ENCODE measurements at places on chromosomes 2 and 18.
A peak's percentile ranks its signal among the peaks of the same experiment; 100 is the strongest.

GRCh38 chr18:77250926-77251729 lies 1.5 kb downstream of the GALR1 start:
- DNase-seq, result no peak

GRCh38 chr2:213443921-213444320 lies 159.7 kb downstream of the SPAG16 start:
- no peak for DNase-seq

DNA sequence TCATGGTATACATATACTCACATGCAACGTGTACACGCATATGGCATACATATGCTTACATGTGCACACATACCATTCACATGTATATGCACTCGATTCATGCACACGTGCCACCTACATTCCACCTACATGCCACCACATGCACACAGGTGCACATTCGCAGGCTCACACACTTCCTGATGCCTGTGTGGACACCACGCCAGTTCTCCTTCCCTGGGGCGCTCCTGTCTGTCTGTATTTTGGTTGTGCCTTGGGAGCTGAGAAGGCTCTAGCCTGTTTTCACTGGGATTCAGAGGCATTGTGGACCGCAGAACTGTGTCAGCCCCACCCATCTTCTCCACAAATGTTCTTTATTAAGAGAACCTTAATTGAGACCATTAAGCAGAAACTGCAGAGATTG lies 96.6 kb upstream of the CTDP1 start:
- DNase-seq, result no peak

- DNase-seq, result no peak
These were observed 3.9 kb downstream of the MARCO start for GRCh38 chr2:118945881-118946280.

DNA sequence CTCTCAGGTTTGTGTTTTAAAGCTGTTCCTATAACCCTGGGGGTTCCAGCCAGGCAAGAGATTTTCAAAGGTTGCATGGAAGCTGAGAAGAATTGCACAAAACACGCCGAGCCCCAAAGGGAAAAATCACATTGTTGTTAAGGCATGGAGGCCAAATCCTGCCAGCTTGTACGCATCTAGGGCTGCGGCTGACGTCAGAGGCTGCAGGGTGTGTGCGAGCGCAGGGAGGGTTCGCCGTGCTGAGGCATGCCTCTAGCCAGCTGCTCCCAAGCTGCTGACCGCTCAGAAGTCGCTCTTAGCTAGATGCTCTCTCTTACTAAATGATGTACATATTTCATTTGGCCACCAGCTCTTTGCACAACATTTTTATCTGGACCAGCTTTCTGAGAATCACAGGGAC lies 191.8 kb downstream of the LPIN1 start:
- DNase-seq, result no peak

GRCh38 chr2:240202586-240202985 lies 62.1 kb upstream of the OTOS start:
- DNase-seq, result no peak

DNA sequence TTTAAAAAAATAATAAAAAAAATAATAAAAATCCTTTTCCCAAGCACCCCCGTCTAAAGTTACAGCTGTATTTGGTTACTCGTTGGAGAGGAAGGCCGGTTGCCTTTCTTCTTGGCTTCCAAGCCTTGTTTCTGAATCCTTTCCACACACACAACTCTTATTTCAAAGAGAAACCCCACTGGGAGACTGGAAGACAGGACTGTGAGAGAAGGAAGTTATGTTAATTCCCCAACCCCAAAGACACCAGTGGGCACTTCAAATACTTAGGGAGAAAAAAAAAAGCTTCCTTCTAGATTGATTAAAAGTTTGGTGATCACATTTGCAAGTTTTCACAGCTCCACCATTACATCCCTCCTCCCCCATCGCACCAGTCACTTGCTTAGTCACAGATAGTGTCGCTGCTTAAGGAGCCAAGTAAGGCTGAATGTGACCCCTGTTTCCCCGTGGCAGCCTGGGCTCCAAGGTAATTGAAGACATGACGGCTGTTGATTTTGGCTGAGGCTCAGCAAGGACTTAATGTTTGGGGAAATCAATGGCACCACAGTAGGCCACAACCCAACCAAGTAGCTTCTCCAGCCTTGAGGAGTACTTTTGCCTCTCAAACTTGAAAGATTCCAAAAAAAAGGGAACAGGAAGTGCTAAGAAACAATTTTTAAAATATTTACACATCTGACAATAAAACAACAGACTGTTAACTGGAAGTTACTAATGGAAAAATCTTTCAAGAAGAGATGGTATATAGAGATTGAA lies 40.8 kb upstream of the FRZB start:
- DNase-seq, result no peak

DNA sequence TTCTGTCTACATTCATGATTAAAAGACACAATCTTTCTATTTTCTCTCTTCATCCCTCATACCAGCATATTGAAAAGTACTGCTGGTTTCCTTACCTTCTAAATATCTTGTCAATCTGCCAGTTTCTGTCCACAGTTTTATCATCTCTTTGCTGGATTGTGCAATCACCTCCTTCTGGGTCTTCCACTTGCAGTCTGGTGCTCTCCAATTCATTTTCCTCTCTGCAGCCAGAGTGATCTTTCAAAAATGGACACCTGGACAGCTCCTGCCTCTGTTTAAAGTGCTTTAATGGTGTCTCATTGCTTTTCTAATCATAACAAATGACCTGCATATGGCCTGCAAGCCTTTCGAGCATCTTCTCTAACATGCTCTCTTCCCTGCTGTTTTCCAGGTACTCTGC lies 94.0 kb downstream of the C1QL2 start:
- DNase-seq, result no peak

DNA sequence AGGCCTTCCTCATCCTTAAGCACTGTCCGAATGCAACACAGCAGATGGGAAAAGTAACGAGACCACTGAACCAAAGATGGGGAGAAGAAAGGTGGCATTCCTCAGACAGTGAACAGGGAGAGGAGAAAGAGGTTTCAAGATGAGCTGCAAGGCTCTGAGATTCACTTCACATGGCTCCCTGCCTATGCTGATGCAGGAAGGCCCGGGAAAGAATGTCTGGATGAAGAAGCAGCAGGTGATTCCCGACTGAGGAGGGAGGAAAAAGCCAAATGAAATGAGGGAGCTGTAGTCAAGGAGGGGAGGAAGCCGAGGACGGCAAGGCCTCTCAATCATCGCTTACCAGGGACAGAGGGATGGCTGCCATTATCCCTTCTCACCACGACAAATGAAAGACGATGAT lies 98.5 kb upstream of the BOD1L2 start:
- no peak for DNase-seq

- DNase-seq, result no peak
These were observed 58.5 kb downstream of the PTRHD1 start for GRCh38 chr2:24734741-24735140.

GRCh38 chr2:212911011-212911410 lies 240.4 kb downstream of the IKZF2 start:
- no peak for DNase-seq

DNA sequence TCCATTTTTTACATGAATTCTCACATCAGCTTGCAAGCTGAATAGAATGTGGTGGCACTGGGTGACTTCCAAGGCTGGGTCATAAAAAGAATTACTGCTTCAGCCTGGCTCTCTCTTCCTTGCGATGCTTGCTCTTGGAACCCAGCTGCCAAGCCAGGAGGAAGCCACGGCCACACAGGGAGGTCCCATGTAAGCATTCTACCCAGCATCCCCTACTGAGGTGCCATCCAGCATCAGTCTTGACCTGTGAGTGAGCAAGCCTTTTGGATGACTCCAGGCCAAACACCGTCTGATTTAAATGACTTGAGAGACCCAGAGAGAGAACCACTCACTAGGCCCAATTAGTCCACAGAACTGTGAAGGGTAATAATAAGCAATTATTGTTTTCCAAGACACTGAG lies 750.3 kb upstream of the RAB6C start:
- DNase-seq, result no peak

GRCh38 chr2:178238154-178238521 lies 43.8 kb downstream of the OSBPL6 start:
- DNase-seq, result no peak

DNA sequence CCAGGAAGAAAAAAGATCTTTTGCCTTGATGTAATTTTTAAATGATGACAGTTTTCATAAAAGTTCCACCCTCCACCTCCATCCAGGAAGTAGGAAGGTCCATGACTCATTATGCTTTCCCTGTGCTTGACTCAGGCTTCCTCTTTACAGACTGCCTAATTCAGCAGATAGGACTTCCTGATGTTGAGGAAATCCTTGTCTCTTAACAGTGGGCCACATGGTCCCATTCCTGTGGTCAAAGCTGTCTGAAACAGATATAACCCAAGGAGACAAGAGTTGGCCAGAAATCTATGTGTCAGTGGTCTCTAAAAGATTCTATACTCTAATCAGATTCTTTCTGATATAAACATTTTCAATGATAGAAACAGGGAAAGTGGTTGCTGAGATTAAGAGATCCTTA lies 119.1 kb downstream of the BAZ2B start:
- DNase-seq, result no peak

GRCh38 chr2:3007135-3007534 lies 370.5 kb downstream of the EIPR1 start:
- no peak for DNase-seq

GRCh38 chr2:240121190-240121589 lies 14.9 kb downstream of the COPS9 start:
- DNase-seq, result no peak

DNA sequence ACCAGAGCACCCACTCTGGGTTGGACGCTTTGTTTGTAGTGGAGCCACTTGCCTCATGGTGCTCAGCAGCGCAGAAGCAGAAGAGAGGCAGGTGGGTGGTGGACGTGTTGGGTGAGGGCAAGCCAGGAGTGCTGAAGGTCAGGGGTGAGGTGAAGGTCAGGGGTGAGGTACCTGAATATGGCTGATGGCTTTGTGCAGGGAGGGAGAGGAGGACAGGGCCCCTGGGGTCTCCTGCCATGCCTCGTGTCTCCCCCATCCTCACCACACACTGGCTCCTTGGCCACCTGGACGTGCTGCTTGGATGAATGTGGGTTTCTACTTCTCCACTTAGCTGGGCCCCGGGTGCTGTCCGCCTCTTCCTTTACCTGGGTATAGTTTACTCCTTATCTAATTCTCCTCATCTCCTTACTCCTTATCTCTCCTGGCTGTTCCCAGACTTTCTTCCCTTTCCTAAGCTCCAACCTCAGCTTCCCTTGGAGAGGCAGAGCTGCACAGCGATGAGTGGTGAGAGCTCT lies 68.1 kb downstream of the DYSF start:
- no peak for DNase-seq

GRCh38 chr2:101516823-101517690 lies 42.1 kb upstream of the RFX8 start:
- DNase-seq, result no peak

DNA sequence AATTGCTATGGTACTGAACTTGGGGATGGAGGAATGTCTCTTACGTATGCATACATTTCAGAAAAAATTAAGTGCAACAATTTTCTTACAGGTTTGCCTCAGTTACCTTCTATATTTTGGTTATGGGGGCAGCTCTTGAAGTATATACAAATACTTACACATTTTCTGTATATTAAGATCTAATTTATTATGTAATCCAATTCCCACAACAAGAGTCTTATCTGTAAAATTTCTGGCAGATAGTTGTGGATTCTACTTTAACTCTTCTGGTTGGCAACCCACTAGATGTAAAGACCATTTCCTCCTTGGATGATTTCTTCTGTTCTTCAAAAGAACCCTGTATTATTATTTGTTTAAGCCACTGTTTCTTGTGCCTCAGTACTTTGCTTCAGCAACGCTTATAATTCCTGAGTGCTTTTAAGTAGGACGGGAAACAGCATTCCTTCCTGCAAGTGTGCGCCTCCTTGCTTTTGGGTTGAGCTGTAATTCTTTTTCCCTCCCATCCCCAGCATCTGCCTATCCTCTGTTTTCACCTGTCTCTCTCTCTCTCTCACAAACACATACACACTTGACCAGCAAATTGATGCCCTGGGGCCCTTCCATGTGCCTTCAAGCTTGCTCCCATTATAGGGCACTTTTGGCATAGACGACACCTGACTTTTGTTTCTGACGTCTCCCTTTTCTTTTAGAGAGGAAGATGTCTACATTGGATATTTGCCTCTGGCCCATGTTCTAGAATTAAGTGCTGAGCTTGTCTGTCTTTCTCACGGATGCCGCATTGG lies 61.4 kb downstream of the ACSL3 start:
- no peak for DNase-seq

DNA sequence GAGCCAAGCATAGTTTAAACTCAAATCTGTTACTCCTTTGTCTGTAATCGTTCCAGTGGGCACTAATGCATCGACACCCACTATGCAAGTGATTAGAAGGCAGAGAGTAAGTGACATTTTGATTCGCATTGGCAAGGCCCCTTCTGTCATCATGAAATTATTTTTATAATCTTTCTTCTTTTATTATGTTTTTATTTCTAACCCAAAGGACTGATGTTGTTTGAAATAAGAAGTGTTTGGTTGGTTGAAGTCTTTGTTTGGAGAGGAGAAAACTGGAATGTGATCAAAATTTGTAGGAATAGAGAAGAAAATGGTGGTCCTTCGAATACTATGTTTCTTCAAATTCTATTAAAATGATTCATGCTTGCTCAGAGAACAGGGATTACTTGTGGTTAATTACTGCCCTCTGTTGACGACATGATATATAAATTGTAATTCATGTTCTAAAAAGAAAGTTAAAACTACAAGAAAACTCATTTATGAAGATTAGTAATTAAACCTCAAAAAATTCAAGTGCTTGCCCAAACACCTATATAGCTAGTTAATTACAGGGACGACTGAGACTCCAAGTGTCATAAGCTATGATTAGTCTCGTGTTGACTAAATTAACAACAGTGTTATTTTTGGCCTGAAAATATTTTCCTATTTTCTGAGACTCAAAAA lies 26.4 kb upstream of the TFPI start:
- no peak for DNase-seq

DNA sequence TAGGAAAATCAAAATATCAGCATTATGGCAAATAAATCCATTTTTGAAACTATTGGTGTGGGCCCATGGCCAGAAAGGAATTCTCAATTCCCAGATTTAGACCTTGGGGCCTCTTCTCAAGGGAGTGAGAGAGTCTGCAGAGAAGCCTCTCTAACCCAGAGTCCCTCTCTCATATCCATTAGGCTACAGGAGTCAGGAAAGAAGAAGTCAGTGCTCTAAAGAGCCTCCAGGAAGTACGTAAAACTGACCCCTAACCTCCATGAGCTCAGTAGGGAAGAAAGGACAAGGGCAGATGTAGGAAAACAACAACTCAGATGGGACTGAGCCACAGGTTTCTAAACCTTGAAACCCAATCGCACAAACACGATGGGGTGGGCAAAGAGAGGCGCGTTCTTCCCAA lies 479.9 kb upstream of the TNP1 start:
- DNase-seq, result no peak

DNA sequence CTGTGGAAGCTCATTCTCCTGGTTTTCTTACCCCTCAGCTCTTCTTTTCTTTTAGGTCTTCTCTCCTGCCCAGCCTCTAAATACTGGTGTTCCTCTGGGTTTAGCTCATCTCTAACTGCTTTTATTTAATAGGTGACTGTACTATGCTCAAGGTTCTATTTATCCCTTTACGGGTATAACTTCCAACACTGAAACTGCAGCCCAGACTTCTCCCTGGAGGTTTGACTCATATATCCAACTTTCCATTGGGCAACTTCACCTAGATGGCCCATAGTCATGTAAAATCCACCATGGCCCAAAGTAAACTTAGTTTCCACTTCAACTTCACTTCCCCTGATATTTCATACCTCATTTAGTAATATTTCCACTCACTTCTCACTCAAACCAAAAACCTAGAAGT lies 273.1 kb downstream of the PLCL1 start:
- DNase-seq, result no peak

GRCh38 chr2:101830555-101830954 lies 133.0 kb downstream of the MAP4K4 start:
- DNase-seq, result peak; percentile 15

Data from GM12864 (cell line).